ENCODE measurements at places on chromosomes 16 and 17.

DNA sequence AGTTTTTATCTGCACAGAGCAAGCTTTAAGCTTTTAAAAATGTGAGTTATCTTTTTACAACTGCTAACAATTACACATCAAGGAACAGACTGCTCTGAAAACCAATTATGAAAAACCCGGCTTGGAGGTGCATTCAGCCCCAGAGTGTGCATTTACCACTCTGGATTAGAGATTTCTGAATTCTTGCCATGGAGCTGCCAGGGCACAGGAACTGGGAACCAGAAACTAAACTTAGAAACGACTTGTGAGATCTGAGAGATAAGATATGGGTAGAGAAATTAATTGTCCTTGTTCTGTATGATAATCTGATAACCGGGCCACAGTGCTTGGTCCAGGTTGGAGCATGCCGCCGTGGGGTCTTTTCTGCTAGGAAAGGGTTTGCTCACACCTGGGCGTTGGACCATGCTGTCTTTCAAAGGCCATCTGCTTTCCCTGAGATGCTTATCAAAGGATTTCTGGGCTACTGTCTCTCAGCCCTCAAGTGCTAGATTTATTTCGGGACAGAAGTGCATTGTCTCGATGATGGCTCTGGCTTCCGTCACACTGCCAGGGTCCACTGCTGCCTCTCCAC lies 210.0 kb downstream of the MAF start:
- no peak for DNase-seq

DNA sequence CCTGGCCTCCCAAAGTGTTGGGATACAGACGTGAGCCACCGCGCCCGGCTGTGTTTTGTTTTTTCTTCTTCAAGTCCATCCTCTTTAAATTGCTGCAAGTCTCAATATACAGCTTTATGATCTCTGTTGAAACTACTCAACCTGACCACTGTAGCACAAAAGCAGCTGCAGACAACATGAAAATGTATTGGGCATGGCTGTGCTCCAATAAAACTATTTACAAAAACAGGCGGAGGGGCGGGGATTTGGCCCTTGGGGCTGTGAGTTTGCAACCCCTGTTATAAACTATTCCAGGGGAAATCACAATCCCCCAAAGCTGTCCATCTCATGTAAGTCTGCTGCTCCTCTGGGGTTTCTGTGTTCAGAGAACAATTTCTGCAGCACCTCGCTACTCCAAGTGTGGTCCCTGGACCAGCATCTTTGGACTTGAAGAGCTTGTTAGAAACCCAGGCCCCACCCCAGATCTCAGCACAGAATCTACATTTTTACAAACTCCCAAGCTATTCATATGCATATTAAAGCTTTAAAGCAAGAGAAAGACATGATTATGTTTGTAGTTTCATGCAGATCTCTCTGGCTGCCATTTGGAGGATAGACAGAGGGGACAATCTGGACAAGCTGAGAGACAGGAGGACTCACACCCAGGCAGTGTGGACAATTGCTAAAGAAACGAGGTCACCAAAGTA lies 33.6 kb downstream of the TEKT5 start:
- DNase-seq: no peak

- DNase-seq: no peak
These were observed 119.1 kb upstream of the ANKFN1 start for GRCh38 chr17:56034197-56034635.

GRCh38 chr16:27241658-27242057 lies 26.9 kb downstream of the NSMCE1 start:
- no peak for DNase-seq

DNA sequence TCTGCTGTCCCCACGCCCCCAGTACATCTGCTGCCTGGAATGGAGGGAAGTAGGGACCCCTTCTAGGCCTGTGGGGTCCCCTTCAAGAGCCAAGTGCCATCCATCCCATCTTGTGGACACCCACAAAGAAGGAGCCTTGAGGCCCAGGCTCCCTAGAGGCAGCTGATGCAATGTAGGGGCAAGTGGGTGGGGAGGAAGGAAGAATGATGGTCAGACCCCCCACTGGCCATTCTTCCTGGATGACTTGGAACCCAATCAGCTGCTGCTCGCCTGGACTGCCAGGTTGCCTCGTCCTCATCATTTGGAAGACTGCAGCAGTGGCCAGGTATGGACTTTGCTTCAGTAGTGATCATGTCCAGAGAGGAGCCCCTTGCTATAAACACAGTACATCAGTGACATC lies 48.9 kb downstream of the SMPD3 start:
- DNase-seq: no peak

- no peak for DNase-seq
These were observed 55.0 kb downstream of the SPACA3 start for GRCh38 chr17:33046361-33047255.

All from epithelial cell of prostate (primary cell).